Stimulated activated CD8-positive, alpha-beta memory T cell treated with anti-CD3 and anti-CD28 coated beads, Interleukin-7, amount 100 ng/mL, for 1 hour (primary cell): ENCODE measurements at places on chromosomes 16 and 17.

DNA sequence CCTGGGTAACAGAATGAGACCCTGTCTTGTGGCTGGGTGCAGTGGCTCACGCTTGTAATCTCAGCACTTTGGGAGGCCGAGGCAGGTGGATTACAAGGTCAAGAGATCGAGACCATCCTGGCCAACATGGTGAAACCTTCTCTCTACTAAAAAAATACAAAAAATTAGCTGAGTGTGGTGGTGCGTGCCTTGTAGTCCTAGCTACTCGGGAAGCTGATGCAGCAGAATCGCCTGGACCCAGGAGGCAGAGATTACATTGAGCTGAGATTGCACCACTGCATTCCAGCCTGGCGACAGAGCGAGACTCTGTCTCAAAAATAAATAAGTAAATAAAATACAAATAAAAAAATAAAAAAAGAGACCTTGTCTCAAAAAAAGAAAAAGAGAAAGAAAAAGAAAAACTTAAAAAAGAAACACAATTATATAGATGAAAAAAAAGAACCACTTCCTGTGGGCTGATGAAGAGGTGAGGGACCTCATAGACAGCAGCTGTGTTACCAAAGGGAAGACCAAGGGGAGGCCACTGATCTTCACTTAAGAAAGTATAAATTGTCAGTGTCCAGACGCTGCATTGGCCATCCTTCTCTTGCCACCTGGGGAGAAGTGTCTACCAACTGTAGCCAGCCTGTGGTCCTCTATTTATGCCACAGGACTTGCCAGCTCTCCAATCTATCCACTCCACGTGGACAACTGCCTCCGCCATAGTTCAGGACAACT, 24.4 kb upstream of the SMG1 start:
- DNase-seq: no peak

DNA sequence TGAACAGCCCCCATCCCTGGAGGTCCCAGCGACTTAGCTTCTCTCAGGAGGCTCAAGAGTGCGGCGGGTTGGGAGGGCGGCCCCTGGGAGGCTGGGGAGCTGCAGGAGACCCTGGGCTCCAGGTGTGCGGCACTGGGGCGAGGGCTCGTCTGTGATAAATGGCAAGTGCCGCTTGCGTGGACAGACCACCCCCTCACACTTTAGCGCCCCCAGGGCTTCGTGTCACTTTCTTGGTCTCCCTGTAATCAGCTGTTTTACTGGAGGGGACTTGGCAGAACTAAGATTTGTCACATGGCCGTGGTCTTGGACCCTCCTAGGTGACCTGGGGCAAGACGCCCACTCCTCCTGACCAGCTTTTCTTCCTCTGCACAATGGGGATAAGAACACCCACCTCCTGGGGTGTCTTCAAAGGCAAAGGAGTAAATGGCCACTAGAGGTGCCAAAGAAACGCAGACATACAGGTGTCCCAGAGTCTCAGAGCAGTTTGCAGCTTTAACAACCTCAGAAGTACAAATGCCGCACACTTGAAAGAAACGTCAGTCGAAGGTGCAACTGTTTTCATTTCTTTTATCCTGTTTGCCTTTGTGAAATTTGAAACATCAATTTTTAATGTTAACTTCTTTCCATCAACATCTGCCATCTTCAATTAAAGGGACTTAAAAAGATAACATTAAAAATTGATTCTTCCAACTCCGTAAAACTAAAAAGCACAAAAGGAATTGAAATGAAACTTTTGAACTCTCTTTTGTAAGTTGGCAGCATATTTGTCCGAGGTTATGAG, 946 bp downstream of the OSGIN1 start:
- DNase-seq: no peak

GRCh38 chr17:7579834-7580603, 581 bp downstream of the CD68 start:
- DNase-seq: no peak

GRCh38 chr16:11060842-11061241, 116.5 kb downstream of the CLEC16A start:
- DNase-seq: no peak

- no peak for DNase-seq
Measured at GRCh38 chr17:73419881-73420280, 108.1 kb upstream of the CDC42EP4 start.

- no peak for DNase-seq
Measured at GRCh38 chr16:80743273-80743672, 61.1 kb downstream of the CDYL2 start.

DNA sequence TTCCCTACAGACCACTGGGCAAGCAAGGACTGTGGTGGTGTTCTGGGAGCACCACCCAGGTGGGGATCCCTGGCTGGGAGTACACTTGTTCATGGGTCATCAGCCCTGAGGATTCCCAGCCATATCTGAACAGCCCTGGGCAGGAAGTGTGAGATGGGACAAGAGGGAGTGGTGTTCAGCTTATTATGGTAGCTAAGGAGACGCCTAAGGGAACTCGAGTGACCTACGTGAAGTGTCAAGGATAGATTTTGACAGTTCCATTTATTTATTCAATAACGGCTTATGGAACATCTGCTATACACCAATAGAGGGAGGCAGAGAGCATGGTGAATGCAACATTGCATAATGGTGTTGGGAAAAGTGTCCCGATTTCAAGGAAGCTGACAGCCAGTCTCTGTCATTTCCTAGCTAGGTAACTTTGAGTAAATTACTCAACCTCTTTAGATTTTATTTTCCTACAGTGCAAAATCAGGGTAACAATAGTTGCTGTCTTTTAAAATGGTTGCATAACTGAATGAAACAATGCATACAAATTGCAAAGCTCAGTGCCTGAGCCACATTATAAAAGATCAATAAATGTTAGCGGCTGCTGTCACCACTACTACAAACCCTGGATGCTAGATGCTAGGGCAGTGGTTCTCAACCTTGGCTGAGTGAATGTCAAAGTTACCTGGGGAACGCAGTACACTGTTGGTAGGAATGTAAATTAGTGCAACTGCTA, 534.1 kb downstream of the GRIN2A start:
- DNase-seq: no peak

GRCh38 chr17:56822725-56823124, 11.0 kb downstream of the C17orf67 start:
- DNase-seq: no peak

DNA sequence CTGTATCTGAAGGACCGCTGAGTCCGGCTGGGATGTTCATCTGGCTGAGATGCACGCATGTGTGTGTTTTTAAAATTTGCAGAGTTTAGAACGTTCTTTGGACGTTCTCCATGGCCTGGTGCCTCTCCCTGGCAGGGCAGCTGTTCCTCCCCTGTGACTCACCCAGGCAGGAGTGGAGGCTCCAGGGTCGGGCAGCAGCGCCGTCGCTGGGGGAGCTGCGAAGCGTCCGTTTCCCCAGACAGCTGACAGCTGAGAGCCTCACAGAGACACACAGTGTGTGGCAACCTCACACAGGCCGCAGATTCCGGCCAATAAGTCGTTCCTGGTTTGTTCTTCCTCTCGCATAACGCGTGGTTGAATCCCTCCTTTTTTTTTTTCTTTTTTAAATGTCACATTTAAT, 80.6 kb downstream of the OR1D5 start:
- no peak for DNase-seq

GRCh38 chr17:66929591-66929990, 34.9 kb upstream of the CACNG4 start:
- no peak for DNase-seq

DNA sequence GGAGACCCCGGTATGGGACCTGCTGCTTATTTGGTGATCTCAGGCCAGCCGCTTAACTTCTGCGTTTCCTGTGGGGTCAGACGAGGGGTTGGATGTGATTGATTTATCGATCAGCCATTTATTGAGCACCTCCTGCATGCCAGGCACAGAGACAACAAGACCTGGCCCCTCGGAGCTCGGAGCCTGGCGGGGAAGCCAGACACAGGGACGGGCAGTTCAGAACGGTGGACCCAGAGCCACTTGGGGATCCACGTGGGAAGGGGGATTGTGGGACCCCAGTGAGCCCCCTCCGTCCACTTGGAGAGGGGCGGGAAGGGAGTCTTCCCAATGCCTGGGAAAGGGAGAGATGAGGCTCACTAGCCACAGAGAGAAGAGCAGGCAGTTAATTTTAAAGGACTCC, 84.7 kb upstream of the CIBAR2 start:
- DNase-seq: no peak

DNA sequence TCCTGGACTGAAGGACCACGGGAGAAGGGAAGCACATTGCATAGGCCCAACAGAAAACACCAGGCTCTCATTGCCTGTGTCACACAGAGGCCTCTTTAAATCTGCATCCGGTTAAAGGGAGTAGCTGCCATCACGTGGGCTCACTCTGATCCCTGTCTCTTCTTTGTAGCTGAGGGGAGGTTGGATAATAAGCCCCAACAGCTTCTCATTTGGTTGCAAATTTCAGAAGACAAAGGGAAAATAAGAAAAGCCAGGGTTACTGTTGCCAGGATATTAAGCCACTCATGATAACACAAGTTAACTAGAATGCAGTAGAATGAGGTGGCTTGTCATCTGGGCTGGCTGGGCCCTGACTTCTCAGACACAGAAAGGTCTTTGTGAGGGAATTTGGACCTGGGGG, 325.1 kb upstream of the ERCC4 start:
- DNase-seq: no peak

- DNase-seq: no peak
Measured at GRCh38 chr16:89074803-89075688, 18.6 kb upstream of the ACSF3 start.

DNA sequence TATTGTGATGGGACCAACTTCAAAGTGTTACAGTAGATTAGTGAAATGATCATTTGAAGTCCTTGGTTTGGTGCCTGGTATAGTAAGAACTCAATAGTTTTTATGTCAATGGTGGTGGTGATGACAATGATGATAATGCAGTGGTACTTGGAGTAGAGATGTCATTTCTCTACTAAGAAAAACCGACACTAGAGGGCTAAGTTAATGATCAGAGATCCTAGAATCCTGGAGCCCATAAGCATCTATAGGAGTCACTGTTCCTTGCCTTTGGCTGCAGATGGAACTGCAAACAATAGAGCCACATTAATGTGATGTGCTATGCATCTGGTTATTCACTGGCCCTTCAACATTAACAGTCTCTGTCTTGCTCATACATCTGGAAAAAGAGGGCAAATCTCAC, 103.8 kb downstream of the ANKFN1 start:
- DNase-seq: no peak

DNA sequence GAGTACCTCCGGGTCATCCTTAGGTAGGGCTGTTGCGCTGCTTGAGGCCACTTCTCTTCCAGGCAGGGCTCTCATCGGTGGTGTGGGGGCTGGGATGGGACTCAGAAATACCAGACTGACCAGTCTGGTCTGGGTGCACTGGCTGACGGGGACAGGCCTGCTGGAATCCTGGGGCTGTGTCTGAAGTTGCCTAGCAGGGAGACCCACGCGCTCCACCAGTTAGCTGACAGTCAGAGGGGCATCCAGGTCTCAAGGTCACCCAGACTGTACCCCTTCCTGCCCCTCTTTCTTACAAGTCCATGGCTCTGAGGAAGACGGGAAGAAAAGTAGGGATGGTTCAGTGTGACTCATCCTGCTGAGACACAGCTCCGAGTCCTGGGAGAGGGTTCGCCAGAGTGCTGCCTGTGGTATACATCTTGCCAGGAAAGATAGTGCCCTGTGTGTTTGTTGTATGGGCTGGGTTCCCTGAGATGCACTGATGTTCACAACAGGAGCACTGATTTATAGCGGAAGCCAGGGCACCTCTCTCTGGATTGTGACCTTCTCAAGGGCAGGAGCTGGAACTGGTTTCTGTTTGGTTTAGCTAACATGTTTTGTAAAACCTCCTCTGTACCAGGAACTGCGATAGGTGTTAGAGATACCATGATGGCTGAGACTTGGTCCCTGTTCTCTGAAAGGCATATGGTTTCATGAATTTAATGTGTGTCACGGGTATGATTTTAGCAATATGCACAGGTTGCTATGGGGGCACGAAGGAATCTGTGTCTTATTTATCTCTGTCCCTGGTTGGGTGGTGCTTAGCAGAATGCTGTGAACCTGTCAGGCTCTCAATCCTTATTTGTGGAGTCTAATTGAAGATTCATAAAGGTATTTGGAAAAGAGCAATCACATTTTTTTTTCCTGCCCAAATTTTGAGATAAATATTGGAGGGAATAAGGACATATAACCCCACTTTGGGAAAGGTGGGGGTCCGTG, 97.5 kb downstream of the OR1D5 start:
- no peak for DNase-seq
